Esophagus muscularis mucosa (tissue), 4 donors: ENCODE measurements at places on chromosomes 13 and 19. TPM values are rescaled to one million over a fixed set of nuclear protein-coding genes. Genes with fewer than 3 reads are reported as not detected.

- DNase-seq, result no peak
Measured at GRCh38 chr13:99363391-99363790, 56.2 kb upstream of the GPR183 start.

GRCh38 chr13:30496147-30496546 is 30.4 kb upstream of the HMGB1 start:
- no peak for DNase-seq

DNA sequence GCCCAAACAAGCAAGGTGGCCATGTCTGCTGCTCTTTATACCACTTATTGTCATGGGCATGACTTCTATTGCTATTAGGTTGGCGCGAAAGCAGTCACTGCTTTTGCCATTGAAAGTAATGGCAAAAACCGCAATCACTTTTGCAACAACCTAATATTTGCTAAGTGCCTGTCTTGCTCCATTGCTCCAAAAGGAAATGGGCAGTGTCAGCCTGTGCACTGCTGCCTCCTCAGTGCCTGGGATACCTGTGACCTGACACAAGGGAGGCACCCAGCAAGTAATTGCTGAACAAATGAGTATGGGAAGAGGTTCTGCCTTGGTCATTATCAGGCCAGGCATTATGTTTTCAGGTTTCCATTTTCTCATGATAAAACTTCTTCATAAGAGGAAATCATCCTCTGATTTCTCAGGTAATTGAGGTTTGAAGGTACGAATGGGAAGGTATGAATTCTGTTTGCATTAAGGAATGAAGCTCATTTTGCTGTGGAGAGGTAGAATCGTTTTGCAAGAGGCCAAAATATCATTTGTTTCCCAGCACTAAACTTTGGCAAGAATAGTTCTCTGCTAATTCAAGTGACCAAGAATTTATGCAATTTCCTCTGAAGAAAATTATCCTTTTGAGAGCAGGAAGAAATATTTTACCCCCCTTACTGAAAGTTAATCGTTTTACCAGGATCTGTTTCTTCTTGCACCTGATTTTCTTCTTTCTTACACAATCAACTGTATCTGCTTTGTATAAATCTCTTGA is 128.4 kb upstream of the SPRY2 start:
- no peak for DNase-seq

DNA sequence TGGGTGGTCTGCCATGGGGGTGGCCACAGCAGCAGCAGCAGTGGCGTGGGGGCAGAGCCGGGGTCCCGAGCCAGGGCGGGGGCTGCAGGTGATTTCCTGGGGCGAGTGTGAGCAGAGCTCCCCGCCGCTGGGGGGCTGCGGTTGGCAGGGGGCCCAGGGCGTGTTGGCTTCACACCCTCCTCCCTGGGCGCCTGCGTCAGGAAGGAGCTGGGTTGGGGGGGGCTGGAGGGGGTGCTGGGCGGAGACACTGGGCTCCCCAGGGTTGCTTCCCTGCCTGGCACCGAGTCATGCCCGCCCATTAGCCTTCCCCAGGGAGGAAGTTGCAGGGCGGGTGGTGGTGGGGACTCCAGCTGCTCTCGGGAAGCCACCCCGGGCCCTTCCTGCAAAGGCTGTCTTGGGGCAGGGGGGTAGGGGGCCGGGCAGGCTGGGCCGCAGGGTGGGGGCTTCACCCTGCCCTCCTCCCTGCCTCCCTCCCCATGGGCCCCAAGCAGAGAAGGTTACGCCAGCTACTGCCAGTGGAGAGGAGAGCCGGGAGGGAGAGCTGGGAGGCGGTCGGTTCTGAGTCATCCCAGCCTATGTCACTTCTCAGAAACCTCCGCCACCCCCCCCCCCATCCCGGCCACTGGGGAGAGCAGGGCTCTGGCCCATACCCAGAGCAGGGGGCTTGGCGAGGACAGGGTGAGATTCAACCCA is 4.6 kb downstream of the MIDN start:
- DNase-seq, result peak; percentile 98

- DNase-seq, result no peak
Measured at GRCh38 chr13:37747071-37747612, 122.4 kb downstream of the TRPC4 start.

- DNase-seq, result peak; percentile 100
Measured at GRCh38 chr19:11597202-11598102, at the start of gene ZNF627. Gene ZNF627 (plus strand): TSS chr19:11597483. CDS start chr19:11597628, 145 bp downstream.

- no peak for DNase-seq
Measured at GRCh38 chr19:53612762-53613526, 18.9 kb upstream of the DPRX start.

- no peak for DNase-seq
Measured at GRCh38 chr19:42159942-42160341, 27.7 kb upstream of the POU2F2 start.

DNA sequence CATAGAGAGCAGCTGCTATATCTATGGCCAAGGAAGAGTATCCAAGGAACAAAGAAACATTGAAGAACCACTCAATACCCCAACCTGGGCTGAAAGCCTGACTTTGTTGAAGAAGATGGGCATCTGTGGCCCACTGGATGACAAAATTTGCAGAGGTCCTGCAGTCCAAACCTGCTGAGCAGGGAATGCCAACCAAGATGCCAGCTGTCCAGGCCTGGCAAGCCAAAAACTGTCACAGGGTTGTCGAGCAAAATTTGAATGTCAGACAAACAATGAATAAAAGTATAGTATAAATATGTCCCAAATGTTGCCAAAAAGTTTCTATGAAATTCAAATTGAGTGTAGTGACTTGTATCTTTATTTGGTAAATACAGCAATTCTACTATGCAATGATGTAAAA is 1040.2 kb downstream of the PCDH9 start:
- no peak for DNase-seq

DNA sequence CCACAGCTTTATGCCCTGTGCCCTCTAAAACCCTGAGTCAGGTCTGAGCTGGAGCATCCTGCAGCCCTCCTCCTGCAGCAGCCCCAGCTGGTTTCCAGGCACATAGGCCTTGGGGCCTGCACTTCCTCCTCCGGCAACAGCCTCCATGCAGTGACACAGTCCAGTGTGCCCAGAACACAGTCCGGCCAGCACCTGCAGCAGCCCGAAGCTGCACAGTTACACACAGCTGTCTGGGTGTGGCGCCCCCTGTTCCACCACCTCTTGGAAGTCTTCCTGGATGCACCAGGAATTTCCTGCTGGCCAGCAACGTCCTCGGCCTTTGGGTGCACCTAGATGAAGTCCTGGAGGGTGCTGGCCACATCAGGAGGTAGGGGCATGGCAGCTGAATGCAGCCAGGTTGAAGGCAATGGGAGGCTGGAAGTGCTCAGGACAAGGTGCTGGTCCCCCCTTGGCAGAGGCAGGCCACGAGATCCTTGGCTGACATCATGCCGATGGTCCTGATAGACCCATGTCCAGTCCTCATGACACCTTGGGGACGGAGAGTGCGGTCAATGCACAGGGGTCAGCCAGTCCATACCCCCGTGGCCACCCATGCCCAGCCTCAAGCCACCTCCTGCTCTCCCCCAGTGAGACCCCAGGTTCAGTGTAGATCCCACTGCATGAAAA is 27.1 kb upstream of the PARP4 start:
- no peak for DNase-seq

DNA sequence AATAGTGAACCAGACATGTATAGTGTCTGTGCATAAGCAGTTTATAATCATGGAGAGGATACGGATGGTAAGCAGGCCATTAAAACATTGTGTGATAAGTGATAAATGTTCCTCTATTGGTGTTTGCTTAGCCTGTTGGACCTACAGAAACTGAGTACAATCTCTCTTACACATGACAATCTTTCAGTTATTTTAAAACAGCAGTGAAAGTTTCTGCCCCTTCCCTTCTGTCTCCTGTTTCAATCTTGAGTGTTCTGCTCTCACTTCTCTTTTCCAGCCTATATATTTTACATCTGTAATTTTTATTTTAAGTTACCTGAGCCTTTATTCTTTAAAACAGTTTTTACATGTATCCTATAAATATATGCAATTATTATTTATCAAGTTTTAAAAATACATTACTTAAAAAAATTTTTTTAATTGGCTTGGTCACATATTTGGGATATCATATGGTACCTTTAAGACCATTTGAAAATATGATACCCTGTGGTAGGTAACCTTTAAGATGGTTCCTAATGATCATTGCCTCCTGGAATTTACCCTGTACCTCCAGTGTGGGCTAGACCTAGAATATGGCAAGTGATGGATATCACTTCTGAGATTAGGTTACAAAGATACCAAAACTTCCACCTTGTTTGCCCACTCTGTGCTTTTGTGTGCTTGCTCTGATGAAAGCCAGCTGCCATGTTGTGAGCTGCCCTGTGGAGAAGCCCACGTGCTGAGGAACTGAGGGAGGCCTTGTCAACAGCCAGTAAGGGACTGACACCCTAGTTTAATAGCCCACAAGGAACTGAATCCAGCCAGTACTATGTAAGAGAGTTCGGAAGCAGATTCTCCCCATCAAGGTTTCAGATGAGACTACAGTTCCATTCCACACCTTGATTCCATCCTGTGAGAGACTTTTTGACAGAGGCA is 99.3 kb downstream of the DHRS12 start:
- DNase-seq, result peak; percentile 47

DNA sequence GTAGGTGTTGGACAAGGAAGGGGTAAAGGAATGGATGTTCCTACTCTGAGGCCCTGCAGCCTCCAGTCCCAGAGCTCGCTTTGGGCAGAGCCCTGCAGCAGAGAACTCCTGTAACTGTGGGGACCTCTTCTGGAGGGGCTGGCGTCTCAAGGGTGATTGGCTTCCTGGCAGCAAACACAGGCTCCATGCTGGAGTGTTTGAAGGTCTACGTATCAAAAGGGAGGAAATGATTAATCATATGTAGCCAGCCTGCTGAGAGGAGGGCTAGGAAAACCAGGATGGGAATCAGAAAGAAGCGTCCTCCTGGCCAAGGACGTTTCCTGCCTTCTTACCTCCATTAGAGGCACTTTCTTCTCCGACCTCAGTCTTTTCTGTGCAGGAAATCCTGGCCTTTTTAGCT is 208.5 kb downstream of the TSHZ3 start:
- no peak for DNase-seq

DNA sequence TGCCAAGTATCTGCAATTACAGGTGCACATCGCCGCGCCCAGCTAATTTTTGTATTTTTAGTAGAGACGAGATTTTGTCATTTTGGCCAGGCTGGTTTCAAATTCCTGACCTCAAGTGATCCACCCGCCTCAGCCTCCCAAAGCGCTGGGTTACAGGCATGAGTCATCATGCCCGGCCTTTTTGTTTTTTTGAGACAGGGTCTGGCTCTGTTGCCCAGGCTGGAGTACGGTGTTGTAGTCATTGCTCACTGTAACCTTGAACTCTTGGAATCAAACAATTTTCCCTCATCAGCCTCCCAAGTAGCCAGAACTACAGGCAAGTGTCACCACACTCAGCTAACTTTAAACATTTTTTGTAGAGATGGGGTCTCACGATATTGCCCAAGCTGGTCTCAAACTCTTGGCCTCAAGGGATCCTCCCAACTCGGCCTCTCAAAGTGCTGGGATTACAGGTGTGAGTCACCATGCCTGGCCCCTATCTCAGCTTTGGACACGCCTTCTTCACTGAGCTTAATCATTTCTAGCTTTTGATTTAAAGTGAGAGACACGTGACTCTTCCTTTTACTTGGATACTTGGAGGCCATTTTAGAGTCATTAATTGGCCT is 4.0 kb upstream of the IRGC start:
- DNase-seq, result no peak

DNA sequence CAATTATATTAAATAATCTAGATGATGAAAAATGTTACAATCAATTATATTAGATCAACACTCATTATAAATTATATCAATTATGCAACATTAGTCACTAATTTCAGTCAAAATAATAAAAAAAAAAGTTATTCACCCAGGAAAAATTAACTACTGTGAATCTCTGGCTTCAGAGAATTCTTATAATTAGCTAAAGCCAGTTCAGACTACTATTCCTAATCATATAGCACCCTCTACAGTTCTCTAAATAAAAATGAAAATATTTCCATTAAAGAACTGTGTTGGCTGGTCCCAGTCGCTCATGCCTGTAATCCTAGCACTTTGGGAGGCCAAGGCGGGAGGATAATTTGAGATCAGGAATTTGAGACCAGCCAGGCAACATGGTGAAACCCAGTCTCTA is 33.0 kb downstream of the XPO4 start:
- DNase-seq, result no peak

DNA sequence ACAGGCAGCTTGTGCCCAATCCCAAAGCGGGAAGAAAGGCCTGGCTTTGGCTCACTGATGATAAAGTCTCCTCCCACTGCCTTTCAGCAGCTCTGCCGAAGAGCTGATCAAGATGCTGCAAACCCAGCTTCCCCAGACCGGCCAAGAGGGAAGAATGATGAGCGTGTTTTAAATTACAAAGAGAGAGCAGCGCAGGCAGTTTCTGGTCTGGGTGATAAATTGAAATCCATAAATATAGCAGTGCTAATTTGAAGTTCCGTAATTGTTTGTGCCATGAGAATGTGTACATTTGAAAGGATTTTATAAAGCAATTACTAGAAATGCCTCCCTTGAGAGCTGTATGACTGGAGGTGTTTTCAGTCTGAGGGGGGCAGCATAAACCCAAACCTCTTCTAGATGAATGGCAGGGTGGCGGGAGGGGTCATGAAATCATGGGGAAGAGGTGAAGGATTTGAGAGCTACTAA is 171.8 kb downstream of the STK24 start:
- DNase-seq, result no peak

DNA sequence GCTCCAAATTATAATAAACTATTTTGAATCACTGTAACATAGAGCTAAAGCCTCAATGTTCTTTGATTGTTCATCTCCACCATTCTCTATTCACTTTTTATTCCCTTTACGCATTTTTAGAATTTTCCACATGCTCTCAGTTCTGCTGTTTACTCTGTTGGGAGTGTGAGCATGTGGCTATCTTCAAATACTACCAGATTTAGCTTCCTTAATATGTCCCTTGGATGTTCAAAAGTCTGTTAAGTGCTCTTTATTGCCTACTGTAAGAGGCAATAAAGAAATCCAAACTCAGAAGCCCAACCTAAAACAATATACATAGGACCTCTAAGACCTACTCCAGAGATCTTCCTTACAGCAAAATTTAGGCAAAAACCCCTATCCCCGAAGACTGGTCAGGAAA is 34.5 kb downstream of the MTMR6 start:
- DNase-seq, result no peak

DNA sequence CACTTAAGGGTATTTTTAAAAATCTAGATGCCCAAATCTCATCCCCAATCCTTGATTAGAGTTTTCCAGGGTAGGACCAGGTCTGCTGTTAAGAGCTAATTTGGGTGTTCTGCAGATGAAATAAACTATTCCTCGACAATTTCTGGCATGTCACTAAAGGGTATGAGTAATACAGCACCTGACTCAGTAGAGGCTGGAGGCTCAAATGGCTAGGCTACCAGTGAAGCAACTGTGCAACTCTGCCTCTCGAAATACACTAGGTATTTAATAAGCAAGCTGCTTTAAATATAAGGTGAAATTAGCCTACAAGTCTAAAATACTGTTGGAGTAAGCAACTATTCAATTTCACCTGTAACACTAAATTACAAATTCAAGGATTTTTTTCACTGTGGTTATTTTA is 1.5 kb downstream of the RNF6 start:
- DNase-seq, result no peak

- DNase-seq, result no peak
Measured at GRCh38 chr13:37109051-37109678, 3.7 kb upstream of the CSNK1A1L start.

- no peak for DNase-seq
Measured at GRCh38 chr13:96299235-96299634, 209.3 kb downstream of the HS6ST3 start.

The PRTN3 gene
- total RNA-seq, result 1.2 TPM

The CCDC124 gene
- total RNA-seq, result 97.4 TPM

The PTPRH gene
- total RNA-seq, result 2.3 TPM

The ZNF175 gene
- total RNA-seq, result 5.8 TPM

The KIRREL2 gene
- total RNA-seq, result not detected

The PPP1R13L gene
- total RNA-seq, result 4.1 TPM

The PLEKHA4 gene
- 22.4 TPM for total RNA-seq

The FARP1 gene
- total RNA-seq, result 22.0 TPM

The ZNF625 gene
- 8.1 TPM for total RNA-seq

The ADGRE3 gene
- total RNA-seq, result not detected
